ENCODE measurements at places on chromosomes 6 and 20. TPM values are rescaled to one million over a fixed set of nuclear protein-coding genes. Genes with fewer than 3 reads are reported as not detected.

- peak; percentile 85 for DNase-seq
These were observed at the start of gene SESN1 for GRCh38 chr6:109094416-109095035. TSS of gene SESN1 (minus strand) at chr6:109094846. CDS start at chr6:109094073, 773 bp downstream.

- DNase-seq = peak; percentile 72
These were observed 38.2 kb downstream of the SHLD1 start for GRCh38 chr20:5788385-5788895.

GRCh38 chr6:135183532-135184440, 2.7 kb downstream of the MYB start:
- DNase-seq = no peak

DNA sequence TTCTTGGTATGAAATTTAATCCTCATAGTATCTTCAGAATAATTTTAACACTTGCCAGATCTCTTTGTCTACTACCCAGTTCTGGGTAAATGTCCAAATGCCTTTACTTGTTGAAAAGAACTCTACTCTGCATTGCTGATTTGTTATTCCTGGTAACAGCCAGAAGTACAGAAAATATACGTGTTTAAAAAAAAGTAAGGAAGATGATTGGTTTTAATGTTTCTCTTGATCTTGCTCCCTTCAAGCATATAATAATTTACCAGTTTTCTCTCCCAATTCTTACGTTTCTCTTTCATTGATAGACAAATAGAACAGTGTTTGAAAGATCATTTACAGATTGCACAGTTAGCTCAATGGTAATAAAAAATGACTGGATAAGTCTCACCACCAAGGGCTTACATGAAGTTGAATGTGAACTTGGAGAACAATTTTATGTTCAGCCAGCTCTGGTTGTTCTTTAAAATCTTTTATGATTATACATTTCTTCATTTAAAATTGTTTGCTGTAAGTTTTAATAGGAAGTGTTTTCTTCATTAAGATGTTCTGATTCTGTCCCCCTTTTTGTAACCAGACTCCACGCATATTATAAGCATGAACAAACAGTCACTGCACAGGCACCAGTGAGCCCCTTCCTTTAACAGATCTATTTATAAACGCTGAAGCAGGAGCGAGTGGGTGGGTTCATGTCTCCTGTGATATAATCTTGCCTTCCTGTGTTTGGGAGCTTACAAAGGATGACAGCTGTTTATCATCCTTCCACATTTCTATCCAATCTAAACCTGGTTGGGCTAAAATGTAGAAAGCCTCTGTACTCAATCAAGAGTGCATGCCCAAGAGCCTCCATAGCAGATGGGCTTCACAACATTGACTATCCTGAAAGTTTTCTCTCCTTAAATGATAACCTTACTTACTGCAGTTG, 299.5 kb downstream of the PRL start:
- no peak for DNase-seq

GRCh38 chr6:65285275-65285674, 421.8 kb downstream of the EYS start:
- DNase-seq = no peak

- DNase-seq = peak; percentile 74
These were observed 501 bp downstream of the PLCG1 start for GRCh38 chr20:41137614-41138474.

- no peak for DNase-seq
These were observed 62.9 kb downstream of the TENT5A start for GRCh38 chr6:81689580-81689979.

DNA sequence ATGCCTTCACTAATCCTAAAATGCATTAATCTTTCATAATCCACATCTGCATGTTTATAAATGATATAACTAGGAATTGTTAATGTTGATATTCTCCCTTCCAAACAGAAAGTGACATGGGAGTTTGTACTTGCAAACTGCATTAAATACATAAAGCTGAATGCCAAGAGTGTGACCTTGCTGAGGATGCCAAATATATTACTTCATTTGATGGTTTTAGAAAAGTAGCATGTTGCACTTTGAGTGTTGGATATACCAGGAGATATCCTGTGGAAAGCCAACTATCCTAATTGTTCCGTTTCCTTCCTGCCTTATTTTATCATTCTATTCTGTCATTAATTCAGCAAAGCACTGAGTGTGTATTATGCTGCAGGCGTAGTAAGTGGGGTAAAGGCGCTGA, 229.8 kb downstream of the TMEM242 start:
- DNase-seq = no peak

DNA sequence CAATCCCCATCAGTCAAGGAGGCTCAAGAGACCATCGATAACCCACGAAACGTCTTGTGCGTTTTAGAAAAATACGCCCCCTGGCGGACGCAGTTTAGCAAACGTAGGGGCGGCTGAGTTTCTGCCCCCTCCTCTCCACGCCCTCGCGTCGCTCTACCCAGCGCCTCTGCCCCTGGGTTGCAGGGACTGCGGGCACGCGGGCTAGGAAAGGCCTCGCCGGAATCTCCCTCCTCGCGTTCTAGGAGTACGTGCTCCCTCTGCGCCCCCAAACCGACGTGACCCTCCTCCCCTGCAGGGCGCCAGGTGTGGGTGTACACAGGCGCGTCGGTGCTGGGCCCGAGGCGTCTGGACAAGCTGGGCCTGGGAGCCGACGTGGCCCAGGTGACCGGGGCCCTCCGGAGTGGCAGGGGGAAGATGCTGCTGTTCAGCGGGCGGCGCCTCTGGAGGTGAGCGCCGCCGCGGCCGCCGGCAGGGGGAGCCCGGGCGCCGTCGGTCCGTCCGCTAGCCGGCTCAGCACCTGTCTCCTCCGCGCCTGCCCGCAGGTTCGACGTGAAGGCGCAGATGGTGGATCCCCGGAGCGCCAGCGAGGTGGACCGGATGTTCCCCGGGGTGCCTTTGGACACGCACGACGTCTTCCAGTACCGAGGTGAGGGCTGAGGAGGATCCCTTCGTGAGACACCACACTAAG, 5.3 kb downstream of the MMP9 start:
- DNase-seq = no peak

GRCh38 chr6:155510879-155511278, 55.2 kb upstream of the NOX3 start:
- DNase-seq = no peak

DNA sequence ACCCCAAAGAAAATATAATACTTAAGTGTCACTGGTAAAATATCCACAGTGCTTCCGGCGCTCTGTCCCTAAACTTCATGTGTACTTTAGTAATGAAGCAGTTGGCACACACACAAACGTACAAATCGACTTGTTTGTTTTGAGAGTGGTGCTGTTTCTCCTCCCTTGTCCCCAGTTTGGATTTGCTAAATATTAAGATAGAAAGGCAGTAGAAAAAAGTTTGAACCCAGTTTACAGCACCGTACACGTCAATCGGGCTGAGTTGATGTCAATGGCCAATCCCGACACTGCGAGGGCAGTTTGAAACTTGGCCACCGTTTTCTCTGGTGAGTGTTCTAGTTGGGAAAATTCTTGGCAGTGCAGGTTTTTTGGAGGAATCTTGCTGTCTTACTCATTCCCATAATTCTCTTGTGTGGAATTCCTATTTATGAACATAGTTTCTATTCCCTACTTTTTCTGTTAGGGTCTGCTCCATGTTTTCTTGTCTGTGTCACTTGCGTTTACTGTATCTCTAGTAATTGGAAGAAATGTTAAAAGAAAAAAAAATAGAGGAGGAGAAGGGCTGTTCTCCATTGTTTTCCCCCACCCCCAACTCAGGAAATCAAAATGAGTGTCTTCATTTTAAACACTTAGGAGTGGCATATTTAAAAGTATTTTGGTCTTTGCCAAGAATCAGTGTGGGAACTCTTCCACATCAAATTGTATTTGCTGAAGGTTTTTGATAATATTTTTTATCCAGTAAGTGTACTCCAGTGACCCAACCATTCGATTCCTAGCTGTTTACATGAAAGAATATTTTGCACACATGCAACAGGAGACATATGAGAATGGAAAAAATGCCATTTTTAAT, 72.3 kb downstream of the OR2B2 start:
- DNase-seq = peak; percentile 55

GRCh38 chr6:35302604-35303241, 5.1 kb downstream of the DEF6 start:
- DNase-seq = no peak

DNA sequence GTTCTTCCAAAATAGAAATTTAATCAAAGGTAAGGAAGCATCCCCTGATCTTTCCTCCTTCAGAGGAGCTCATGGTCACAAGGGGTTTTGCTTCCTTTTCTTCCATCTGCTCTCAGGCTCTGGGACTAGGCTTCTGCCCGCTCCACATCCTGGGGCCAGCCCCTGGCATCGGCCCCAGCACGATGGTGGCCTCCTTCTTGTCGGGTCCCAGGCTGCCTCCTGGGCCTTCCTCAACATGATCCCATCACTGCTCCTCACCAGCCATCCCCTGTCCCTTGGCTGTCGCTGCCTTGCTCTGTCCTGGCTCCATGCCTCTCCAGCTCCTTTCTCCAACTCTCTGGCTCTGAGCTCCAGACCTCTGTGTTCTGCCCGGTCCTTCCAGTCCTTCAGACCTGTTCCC, 4.1 kb downstream of the PHACTR3 start:
- DNase-seq = no peak

DNA sequence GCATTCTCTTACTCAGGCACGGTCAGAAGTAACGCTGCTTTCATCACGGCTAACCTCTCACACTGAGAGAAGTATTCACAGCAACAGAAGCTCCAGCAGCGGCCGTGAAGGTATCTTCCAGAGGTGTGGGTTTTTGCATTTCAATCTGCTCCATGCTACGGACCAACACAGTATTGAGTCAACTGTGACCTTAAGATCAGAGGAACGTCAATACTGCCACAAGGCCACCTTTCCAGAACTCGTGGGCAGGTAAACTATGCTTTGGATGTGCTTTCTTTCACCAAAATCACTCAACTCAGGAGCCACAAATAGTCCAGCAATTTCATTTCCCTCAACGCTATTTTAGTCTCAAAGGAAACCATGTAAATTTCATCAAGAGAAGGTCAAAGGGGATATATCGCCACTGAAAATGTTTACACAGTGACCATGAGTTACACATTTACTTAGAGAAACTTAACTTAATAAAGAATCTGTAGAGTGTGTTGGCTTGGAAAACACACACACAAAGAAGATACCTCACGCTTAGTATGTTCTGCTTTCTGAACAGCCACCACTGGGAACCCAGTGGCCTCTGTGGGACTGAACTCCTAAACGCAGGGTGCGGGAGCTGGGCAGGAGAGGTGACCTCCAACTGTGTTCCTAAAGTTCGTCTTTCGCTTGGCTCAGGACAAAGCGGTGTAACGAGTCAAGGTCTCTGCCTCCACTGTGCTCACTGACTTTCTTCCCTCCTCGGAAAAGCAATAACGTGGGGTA, 27.9 kb downstream of the TXNDC5 start:
- DNase-seq = no peak

GRCh38 chr20:38460040-38460623, 12.5 kb upstream of the RALGAPB start:
- peak; percentile 66 for DNase-seq

- no peak for DNase-seq
These were observed 34.0 kb downstream of the SLX4IP start for GRCh38 chr20:10469056-10469455.

- DNase-seq = no peak
These were observed 13.7 kb downstream of the PHF3 start for GRCh38 chr6:63649269-63649668.

DNA sequence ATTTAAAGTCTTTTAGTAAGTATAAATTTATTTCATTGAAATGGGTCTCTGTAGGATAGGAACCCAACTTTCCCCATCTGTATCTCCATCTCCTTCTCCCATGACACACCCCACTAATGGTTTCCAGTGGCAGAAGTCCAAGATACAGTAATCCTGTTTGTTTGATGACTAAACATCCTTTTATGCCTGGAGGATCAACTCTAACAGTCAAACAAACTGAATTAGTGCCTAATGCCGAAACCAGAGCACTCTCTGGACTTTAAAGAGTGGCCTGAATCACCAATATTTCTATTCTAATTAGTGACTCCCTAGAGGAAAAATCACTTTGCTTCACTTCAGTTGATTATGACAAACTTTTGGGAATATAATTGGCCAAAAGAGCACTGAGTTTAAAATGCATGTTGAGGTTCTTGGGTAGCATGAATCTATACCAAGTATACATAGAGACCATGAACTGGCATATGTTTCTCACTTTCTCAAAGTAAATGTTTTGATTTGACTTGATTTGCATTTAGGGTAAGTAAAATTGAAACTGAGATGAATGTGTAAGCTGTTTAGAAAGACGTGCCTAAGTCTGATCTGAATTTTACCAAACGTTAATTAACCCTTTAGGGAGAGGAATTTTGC, 776.4 kb upstream of the NRSN1 start:
- DNase-seq = no peak

GRCh38 chr6:44868910-44869309, 459.2 kb upstream of the RUNX2 start:
- no peak for DNase-seq

DNA sequence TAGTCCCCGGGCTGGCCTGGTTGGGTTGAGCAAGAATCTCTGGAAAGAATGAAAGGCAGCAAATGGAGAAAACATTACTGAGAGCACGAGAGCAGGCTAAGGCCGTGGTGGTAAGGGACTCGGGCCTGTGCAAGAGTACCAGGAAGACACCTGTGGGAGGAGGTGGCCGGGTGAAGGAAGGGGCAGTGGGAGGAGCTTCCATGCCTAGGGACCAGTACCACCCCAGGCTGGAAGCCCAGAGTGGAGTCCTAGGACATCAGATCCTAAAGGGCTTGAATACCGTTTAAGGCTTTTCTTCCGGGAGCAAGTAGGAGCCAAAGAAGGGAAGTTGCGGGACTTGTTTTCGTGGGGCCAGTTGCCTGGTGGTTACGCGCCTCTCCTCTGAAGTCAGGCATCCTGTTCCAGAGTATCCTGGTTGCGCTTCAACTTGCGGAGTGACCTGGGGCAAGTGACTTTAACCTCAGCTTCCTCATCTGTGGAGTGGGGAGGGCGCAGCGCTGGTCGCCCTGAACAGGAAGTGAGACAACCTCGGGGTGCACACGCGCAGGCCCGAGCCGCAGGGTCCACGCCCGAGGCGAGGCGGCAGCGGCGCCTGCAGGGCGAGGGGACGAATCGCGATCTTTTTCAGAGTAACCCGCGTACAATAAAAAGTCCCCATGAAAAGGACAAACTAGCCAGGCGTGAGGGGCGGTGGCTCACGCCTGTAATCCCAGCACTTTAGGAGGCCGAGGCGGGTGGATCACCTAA, 1.1 kb upstream of the TPD52L2 start:
- no peak for DNase-seq

GRCh38 chr6:161374971-161375873, 101.4 kb upstream of the AGPAT4 start:
- DNase-seq = peak; percentile 4

- DNase-seq = no peak
These were observed 492.0 kb upstream of the MARCKS start for GRCh38 chr6:113365191-113365590.

GRCh38 chr6:66179361-66179760, 472.3 kb upstream of the EYS start:
- DNase-seq = no peak

GRCh38 chr6:34904990-34905613, 16.0 kb downstream of the ANKS1A start:
- no peak for DNase-seq

GRCh38 chr6:91697010-91697695, 1110.3 kb upstream of the MAP3K7 start:
- DNase-seq = no peak

The EDN1 gene
- 4.0 TPM for polyA plus RNA-seq

The MATN4 gene
- polyA plus RNA-seq = 0.58 TPM

The HCK gene
- polyA plus RNA-seq = 2.5 TPM

The HLA-DPB1 gene
- 21.5 TPM for polyA plus RNA-seq

The WFDC2 gene
- 224 TPM for polyA plus RNA-seq

The MYT1 gene
- polyA plus RNA-seq = 0.58 TPM

The RPP40 gene
- 12.4 TPM for polyA plus RNA-seq

The PHF3 gene
- 69.1 TPM for polyA plus RNA-seq

The CST7 gene
- 0.80 TPM for polyA plus RNA-seq

The TNFRSF21 gene
- 42.8 TPM for polyA plus RNA-seq
